Stimulated activated CD8-positive, alpha-beta memory T cell treated with anti-CD3 and anti-CD28 coated beads, Interleukin-4, amount 100 ng/mL, for 24 hours (primary cell): ENCODE measurements at places on chromosomes 2 and 18.

DNA sequence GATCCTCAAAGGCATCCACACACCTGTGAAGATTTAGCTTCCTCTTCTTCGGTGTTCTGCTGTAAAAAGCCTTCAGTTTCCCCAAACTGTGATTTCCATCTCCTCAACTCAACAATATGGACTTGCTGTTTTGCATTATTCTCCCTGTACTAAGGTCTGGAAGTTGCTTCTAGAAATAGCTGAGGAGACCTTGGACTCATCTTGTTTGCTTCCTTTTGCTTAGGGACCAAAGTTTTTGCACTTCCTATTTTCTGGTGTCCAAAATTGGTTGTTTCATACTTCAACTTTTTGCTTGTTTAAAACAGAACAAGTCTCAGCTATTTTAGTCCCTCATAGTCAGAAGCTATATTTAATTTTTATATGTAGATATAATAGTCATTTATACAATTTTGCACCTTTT, 201.9 kb upstream of the COPS8 start:
- DNase-seq = no peak

DNA sequence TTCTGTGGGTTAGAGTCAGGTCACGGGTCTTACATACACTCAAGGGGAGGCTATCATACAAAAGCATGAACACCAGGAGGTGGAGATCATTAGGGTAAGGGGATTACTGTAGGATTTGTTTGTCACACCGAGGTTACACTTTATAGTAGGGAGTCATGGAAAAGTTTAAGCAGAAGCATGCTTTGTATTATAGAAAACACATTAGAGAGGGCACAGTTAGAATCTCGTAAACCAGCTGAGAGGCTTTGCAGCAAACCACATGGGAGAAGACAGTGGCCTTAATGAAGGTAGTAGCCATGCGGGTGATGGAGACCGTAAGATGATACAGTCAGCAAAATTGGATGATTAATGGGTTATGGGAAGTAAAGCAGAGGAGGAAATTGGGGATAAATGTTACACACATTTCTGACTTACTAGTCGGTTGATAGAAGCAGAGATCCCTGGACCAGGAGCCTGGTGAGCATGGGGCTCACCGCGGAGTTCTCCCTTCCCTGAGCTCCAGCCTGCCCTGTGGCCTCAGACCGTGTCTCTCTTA, 75.6 kb downstream of the MAPRE2 start:
- no peak for DNase-seq

DNA sequence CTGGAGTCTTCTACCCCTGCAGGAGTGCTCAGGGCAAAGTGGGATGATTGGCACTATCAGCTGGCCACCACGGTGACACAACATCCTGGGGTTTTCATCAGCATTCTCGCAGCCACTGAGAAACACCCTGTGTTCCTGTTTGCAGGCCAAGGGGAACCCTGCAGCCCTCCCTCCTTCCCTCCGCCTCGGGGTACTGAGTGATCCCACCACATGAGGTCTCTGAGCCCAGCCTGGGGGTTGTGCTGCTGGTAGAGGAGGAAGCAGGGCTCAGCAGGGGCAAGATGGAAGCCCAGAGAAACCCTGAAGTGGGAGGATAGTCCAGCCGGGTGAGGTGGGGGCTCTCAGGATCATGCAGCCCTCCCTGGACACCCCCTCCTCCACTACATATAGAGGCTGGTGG, at the start of gene OXER1:
Gene OXER1, minus strand, starts transcription at position 40 of the 400 bp plus-strand sequence. CDS start 73 bp downstream, outside the sequence.
- DNase-seq = no peak

DNA sequence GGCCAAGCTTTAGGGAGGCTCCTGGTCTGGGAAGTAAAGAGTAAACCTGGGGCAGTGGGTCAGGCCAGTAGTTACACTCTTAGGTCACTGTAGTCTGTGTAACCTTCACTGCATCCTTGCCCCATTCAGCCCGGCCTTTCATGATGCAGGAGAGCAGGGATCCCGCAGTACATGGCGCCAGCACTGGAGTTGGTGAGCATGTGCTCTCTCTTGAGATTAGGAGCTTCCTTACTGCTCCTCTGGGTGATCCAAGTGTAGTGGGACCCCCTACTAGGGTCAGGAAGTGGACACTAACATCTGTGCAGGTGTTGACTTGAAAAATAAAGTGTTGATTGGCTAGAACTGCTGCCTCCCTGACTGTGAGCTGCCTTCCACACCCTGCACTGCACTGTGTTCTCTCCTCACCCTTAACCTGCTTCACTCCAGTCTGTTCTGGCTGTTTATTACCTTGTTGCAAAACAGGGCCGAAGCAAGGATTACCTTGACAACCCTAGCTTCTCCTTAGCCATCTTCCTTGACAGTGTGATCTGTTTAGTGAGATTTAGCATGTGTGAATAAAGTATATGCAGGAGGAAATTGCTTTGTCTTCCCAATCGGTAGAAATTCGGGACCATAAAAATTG, 5.2 kb downstream of the RETREG2 start:
- no peak for DNase-seq

- DNase-seq = no peak
These were observed 2031.3 kb upstream of the CELF4 start for GRCh38 chr18:39596891-39597290.

DNA sequence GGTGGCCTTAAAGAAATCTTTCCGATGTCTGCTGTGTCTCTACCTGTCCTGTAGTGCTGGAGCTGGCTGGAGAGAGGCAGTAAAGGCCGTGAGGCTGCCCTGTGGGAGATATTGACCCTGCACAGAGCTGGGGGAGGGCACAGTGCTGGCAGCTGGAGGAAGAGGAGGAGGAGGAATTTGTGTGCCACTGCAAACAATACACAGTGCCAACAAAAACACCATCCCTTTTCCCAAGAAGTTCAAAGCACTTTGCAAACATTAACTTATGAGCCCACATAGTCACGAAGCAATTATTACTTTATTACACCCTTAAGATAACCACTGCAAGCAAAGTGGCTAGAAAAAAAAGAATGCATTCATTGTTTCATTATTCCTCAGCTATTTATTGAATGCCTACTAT, 45.0 kb upstream of the CYTIP start:
- no peak for DNase-seq

- DNase-seq = no peak
These were observed 56.3 kb upstream of the FZD5 start for GRCh38 chr2:207825978-207826377.

DNA sequence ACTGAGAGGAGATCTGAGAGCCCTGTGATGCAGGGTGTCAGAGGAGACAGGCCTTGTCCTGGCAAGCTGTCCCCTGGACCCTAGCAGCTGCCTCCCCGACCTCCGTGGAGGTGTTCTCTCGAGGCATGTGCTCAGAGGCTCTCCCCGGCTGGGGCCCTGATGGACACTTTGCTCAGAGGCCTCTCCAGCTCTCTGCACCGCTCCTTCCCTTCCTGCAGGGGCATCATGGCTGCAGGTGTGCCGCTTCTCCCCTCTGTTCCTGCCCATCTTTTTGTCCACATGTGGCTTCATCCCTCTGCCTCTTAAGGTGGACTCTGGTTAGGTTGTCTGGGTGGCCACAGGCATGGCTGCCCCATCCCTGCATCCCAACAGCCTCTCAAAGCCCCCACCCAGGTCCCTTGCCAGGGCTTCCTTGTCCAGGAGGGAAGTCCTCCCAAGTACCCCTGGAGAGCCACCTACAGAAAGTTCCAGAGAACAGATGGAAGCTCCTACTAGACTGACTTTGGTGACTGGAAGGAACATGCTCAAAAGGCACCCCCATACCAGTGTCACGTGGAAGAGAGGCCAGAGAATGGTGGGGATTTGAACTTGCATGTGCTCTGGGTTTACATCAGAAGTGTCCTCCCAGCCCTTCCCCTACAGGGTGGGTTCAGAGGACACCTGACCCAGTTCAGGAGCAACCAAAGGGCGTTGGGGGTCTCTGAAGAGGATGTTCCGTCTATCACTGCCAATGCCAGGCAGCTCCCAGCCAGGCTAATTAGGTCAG, 120.4 kb downstream of the KLHL29 start:
- DNase-seq = no peak

DNA sequence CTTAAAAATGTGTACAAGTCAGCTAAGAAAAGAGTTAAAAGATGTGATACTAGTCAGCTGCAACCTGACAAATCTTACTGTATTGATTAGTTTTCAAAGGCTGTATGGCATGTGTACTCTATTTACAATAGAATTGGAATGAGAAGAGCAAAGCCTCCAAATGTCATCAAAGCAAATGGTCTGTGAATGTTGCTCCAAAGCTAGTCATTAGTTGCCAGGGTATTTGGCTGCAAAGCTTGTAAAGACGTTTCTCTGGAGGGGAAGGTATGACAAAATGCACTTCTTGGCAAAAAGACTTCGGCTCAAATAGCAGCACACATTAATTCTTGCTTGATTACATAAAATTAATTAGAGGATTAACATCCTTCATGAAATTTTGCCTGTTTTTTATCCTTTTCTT, 59.3 kb downstream of the ETAA1 start:
- no peak for DNase-seq

- DNase-seq = no peak
These were observed 287.5 kb upstream of the CRIM1 start for GRCh38 chr2:36068086-36068485.

- peak; percentile 26 for DNase-seq
These were observed 62.2 kb downstream of the PAPOLG start for GRCh38 chr2:60818272-60818671.

DNA sequence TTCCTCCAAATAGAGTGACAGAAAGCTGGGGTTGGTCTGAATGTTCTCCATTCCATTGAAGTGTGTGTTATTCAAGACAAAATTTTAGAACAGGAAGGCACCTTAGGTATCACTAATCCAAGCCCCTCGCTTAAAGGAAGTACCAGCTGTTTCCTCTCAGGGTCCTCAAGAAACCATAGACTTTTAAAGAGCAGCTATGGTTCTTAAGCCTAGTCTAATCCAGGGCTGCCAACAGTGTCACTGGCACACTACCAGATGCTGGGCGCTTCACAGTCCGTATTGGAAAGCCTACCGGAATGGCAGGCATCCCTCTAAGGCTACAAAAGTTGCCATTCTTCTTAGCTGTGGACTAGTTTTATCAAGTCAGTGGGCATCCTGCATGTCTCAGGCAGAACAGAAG, 1.9 kb downstream of the NEMP2 start:
- no peak for DNase-seq

- peak; percentile 56 for DNase-seq
These were observed 1.2 kb upstream of the DNAJB2 start for GRCh38 chr2:219277703-219278654.

DNA sequence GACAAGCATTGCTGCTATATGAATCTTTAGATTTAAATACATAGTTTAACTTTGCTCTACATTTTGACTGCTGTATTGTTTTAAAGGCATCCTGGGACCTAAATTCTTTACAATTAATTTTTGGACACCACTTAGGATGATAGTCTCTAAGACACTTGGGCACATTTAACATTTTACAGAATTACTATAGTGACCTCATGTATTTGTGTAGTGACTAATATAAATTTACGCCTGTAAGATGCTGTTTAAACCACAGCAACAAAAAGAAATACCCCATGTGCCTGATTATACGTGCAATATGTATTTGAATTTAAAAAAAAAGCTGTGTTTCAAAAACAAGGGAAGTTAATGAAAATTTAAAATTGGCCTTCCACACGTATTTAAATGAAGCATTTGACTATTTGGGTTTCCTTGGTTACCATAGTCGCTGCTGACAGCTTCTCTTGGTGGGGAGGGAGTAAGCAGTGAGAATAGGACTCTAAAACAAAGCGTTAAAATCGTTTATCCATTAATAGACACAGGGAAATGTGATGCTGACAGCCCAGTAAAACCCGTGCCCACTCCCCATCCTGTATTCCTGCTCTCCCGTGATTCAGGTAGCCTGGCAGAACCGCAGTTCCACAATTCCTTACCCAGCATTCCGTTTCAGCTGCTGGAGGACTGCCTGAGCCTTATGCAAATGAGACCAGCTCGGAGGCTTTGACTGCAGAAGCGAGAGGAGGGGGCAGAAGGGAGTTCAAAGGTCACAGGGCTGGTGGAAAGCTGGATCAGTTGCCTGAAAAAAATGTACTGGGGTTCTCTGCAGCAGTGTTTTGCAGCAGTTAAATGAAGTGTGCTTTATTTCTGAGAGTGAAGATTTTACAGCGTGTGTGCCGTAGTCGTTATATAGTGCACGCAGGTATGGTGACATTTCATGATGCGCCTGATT, 104.3 kb downstream of the CSRNP3 start:
- DNase-seq = no peak

DNA sequence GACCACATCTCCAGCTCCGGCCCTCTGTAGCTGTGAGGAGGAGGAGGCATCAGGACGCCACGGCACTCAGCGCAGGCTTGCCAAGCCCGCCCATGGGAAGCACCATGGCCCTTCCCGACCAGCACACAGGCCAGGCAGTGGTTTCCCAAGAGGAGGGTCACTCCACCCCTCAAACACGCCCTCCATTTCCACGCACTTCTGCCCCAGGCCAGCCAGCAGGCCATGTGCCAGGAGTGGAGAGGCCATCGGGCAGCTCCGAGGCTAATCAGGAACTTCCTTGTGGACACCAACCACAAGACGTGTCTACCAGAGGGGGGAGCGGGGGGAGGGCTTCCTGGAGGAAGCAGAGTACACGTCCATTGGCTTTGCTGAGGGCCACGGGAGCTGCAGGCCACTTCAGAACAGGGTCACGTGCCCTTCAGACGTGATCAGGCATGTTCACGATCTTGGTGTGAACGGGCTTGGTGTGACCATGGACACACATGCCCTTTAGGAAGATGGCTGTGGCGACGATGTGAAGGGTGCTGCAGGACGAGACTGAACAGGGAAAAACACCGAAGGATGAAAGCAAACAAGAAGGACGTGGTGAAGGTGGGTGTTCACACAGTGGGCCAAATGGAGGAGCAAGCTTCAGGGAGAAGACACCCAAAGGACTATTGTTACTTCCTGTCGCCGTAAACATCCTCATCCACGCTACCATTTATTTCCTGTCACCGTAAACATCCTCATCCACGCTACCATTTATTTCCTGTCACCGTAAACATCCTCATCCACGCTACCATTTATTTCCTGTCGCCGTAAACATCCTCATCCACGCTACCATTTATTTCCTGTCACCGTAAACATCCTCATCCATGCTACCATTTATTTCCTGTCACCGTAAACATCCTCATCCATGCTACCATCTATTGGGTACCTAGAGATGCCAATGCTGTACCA, 6.5 kb upstream of the MTERF4 start:
- no peak for DNase-seq

DNA sequence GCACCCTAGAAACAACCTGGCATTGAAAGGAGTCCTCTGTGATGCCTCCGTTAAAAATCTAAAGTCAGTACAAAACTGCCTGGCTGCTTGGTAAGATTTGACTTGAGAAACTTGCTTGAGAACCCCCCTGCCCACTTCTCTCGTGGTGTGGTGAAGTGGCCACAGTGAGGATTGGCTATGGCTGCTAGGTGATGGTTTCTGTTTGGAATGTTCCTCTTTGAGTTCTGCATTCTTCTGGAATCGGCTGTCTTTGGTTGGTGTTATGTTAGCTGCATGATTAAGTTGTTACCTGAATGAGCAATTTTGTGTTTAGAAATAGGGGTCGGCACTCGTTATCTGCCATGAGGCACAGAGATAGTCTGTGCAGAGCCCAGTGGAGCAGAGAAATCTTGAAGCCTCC, 21.7 kb upstream of the SAG start:
- no peak for DNase-seq
